GM12864 (cell line): ENCODE measurements at places on chromosomes 3 and 15.

DNA sequence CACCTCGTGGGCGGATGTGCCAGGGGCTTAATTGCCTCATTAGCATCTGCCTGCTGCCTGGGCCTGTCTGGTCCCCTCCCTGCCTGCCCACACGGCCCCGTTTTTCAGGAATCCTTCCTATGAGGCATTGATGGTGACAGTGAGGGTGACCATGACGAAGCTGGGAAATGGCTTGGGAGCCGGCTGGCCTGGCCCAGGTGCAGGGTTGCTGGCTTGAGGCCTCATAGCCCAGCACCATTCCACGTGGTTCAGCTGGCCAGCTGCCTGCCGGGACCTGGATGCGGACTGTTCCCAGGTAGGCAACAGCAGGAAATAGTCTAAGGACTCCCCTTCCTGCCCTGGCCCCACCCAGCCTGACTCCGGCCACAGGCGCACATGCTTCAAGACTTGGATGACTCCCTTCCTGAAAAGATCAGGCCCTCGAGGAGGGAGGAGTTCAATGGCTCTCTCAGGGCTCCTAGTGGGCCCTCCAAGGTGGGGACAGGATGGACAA is 8.9 kb upstream of the DUSP7 start:
- no peak for DNase-seq

- no peak for DNase-seq
These were observed 45.1 kb downstream of the MFSD1 start for GRCh38 chr3:158846803-158847451.

DNA sequence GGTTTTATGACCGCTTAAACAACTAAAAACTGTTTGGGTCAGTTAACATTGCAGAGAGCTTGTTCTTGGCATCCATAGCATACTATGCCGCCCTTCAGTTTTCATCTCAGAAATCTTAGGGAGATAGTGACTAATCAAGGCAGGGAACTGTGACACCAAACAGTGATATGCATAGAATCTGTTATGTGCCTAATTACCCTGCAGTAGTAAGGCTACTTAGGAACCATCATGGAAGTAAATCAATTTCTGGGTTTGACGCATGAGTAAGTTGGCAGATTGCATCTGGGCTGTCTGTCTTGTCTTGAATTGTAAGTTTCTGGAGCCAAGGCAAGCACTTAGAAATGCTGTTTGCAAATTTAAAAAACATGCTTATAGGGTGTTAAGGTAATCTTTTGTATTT is 22.5 kb downstream of the KCTD6 start:
- no peak for DNase-seq

DNA sequence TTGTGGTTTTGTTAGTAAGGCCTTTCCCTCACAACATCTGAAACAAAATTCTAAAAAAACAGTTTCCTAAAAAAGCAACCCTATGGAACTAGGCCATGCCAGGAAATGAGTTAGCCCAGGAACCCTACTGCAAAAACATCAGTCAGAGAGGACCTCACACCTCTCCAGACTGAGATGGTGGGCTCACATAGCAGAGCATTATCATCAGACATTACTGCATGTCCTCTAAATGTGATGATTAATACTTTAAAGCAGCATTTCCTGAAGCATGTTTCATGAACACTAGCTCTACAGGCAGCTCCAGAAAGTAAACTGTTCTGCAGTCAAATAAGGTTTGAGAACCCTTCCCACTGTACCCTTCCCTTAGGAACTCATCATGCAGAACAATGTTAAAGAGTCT is 232.3 kb upstream of the MRPL3 start:
- no peak for DNase-seq

GRCh38 chr3:57647292-57647940 is 45.5 kb downstream of the DENND6A start:
- DNase-seq = no peak

DNA sequence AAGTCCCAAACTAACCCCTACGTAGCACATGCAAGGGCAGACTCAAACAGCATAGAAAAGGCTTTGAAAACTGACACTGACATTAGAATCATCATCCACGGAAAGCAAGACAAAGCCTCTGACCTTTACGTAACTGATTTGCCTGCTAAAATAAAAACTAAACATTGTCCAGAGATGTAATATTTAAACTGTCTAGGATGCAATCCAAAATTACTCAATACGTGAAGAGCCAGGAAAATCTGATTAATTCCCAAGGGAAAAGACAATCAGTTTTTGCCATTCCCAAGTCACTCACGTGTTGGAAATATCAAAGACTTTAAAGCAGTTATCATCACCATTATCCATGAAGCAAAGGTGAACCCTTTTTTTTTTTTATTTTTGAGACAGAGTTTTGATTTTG is 13.3 kb upstream of the IQCF1 start:
- no peak for DNase-seq

- DNase-seq = no peak
These were observed 379.3 kb downstream of the MAGI1 start for GRCh38 chr3:65659396-65659795.

GRCh38 chr3:31064021-31064420 is 169.6 kb upstream of the GADL1 start:
- no peak for DNase-seq

DNA sequence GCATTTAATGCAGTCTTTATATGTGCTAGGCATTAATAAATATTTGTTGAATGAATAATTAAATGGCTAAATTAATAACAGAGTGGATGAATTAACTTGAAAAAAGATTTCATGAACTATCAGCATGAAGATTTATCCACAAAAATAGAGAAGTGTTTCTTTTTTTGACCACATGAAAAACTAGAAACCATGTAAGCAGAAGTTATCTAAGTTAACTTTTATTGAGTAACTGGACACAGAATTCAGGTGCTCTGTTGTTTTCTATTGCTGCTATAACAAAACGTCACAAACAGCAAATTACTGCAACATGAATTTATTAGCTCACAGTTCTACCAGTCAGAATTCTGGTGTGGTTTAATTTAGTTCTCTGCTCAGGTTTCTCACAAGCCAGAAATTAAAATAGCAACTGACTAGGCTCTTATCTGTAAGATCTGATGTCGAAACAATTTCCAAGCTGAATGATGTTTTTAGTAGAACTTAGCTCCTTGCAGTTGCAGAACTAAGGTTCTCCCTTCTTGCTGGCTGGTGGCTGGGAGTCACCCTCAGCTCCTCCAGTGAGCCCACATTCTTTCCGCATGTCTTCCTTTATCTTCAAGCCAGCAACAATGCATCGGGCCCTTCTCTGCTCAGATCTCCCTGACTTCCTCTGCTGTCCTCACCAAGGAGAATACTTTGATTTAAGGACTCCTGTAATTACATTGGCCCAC is 810.2 kb upstream of the ALCAM start:
- no peak for DNase-seq

DNA sequence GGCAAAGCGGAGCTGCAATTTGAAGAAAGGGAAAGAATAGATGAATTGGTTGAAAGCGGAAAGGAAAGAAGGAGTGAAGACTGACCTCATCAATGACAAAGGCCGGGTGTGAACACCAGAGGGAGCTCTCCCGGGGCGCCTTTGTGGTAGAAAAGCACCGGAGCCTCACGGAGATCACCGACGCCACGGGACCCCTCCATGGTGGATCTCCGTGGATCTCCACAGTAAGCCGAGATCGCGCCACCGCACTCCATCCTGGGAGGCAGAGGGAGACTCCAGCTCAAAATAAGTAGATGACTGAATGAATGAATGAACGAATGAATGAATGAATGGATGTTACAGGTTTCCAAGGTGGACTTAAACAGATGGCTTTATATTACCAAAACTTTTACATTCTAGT is 25.0 kb downstream of the GPR160 start:
- DNase-seq = no peak

DNA sequence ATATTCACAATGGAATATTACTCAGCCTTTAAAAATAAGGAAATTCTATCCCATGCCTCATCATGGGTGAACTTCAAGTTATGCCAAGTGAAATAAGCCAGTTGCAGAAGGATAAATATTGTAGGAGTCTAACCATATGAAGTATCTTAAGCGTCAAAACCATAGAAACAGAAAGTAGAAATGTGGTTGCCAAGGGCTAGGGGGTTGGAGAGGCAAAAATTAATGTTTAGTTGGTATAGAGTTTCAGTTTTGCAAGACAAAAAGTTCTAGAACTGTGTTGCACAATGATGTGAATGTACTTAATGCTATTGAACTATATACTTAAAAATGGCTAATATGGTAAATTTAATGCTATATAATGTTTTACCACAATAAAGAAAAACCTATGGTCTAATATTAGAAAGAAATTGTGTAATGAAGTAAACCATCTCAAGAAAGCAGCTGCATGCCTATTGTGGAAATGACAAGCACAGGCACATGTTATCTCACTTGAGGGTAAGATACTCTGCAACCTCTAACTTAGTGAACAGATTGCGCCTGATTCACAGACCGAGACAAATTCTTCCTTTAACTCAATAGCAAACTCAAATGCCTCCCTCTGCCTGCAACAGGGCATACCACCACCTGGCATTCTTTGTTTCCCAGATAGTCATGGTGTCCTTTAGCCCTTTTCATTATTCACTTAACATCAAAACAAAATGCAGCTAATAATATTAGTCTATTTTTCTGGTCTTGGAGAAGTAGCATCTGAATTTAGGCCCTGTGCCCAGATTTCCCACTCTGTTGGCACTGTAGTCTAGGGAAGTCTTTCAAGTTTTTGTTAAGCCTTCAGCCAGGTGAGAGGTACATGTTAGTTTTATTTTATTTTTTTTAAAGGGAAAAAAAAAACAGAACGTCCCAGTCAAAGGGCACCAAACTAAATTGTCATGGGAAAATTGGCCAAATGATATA is 80.2 kb upstream of the ACP3 start:
- DNase-seq = no peak

GRCh38 chr15:27583651-27584050 is 515.5 kb downstream of the OCA2 start:
- no peak for DNase-seq

- DNase-seq = no peak
These were observed 45.8 kb downstream of the DNAH1 start for GRCh38 chr3:52361898-52362297.

DNA sequence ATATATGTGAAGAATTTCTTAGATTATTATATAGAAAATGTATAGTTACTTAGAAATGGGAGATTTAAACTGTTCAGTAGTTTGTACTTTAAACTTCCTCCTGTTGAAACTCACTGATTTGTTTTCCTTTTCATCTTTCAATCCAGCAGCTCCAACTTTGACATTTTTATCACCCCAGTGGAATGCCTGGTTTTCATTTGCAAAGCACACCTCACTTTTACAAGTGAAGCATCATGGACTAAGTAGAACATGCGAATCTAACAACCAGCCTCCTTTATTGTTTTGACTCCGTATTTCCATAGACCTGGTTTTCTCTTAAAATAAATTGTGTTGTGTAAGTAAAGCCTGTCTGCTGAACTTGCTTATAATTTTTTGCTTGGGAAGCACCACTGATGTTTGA is 97.8 kb upstream of the ROBO2 start:
- DNase-seq = no peak
